SW480 (cell line): ENCODE measurements at places on chromosomes 12 and 14.
A peak's percentile ranks its signal among the peaks of the same experiment; 100 is the strongest.

DNA sequence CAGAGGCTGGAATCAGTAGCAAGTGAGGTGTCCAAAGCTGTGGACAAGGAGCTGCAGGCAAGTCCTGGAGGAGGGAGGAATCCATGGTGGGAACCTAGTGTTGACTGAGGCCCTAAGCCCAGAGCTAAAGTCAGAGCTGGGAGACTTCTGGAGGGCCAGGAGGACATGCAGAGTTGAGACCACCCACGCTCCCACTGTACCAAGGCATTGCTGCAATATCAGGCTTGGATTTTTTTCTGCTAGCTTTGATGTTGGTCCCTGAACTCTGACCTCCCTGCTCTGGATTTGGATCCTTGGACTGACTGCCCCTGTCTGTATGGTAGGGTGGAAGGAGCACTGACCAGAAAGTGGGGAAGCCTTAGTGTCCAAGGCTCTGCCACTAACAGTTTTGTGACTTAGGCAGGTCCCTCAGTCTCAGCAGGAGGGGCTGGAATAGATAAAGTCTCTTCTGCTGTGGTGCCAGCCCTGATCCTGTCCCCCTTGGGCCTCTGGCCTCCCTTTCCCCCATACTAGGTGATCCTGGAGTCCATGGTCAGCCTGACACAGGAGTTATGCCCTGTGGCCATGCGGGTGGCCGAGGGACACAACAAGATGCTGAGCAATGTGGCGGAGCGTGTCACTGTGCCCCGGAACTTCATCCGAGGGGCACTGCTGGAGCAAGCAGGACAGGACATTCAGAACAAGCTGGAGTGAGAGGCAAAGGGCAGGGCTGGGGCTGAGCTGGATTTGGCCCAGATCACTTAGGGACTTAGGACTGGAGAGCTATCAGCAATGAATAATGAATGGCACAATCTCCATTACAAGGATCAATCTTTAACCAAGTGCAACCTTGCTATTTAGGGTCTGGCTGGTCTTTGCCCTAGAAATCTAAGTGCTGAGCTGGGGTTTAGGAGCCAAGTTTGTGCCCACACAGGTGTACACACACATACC, 9.4 kb downstream of the CARMIL3 start:
- DNase-seq: no peak

- peak; percentile 92 for DNase-seq
Observed at GRCh38 chr14:38208618-38209562, 1.2 kb downstream of the SSTR1 start.

DNA sequence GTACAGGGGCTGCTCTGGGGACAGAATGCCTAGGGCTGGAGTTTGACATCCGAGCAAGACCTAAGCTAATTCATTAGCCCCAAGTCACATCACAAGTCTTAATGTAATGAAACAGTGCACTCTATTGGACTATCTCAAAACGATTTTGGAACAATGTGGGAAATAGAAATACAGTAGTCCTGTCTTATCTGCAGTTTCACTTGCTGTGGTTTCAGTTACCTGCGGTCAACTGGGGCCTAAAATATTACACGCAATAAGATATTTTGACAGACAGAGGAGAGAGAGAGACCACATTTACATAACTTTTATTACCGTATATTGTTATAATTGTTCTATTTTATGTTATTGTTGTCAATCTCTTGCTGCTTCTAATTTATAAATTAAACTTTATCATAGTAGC, 21.1 kb downstream of the MOAP1 start:
- no peak for DNase-seq

GRCh38 chr12:2633825-2634200, 161.0 kb upstream of the FKBP4 start:
- DNase-seq: no peak

DNA sequence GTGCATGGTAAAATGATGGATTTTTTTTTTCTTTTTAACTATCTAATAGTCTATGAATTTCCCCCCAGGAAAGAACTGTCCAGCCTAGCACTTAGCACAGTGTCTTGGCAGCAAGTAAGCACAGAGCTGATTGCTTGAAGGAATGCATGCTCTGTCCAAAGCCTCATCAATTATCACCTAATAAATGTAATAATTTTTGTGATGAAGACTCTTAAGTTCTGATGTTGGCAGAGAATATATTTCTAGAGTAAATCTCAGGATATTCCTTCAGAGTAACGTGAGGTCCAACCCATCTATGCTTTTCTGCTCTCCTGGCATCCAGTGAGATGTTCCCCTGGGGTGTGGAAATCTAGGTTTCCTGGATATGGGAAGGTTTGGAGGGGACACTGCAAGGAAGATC, 152.4 kb downstream of the TMX1 start:
- no peak for DNase-seq

- no peak for DNase-seq
Observed at GRCh38 chr14:58082011-58082410, 70.0 kb downstream of the ARMH4 start.

DNA sequence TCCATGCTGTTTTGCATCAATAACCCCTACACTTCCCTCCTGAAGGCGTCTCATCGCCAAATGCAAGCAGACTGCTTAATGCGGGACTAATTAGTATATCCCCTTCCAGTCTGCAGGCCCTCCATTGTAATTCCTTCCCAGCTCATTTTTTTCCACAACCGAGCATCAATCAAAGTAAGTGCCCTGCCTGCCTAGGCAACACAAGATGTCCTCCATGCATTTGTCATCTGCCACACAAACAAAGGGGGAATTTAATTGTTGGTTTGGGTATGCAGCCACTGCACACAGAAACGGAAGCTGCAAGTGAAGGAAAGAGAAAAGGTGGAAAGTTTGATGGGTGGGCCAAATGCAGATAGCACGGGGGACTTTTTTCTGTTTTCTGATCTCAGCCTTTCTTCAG, 168.0 kb downstream of the EGLN3 start:
- no peak for DNase-seq

GRCh38 chr14:92314182-92314581, 8.8 kb upstream of the SLC24A4 start:
- DNase-seq: no peak

DNA sequence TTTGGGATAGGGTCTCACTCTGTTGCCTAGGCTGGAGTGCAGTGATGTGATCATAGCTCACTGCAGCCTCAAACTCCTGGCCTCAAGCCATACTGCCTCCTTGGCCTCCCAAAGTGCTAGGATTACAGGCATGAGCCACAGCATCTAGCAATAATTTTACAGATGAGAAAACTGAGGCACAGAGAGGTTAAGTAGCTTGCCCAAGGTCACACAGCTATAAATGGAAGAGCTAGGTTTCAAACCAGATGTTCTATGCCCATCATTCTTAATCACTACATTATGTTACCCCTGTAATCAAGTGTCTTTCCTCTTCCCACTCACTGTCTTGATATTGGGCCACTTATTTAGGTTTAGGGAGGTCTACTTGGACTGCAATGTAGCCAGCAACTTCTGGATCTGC, 3.6 kb downstream of the SLC17A8 start:
- DNase-seq: no peak

- DNase-seq: no peak
Observed at GRCh38 chr14:30553311-30553989, 5.5 kb upstream of the G2E3 start.

- DNase-seq: no peak
Observed at GRCh38 chr12:90745211-90745610, 209.8 kb downstream of the CCER1 start.

GRCh38 chr12:27303139-27304111, 29.2 kb upstream of the BMAL2 start:
- DNase-seq: no peak

DNA sequence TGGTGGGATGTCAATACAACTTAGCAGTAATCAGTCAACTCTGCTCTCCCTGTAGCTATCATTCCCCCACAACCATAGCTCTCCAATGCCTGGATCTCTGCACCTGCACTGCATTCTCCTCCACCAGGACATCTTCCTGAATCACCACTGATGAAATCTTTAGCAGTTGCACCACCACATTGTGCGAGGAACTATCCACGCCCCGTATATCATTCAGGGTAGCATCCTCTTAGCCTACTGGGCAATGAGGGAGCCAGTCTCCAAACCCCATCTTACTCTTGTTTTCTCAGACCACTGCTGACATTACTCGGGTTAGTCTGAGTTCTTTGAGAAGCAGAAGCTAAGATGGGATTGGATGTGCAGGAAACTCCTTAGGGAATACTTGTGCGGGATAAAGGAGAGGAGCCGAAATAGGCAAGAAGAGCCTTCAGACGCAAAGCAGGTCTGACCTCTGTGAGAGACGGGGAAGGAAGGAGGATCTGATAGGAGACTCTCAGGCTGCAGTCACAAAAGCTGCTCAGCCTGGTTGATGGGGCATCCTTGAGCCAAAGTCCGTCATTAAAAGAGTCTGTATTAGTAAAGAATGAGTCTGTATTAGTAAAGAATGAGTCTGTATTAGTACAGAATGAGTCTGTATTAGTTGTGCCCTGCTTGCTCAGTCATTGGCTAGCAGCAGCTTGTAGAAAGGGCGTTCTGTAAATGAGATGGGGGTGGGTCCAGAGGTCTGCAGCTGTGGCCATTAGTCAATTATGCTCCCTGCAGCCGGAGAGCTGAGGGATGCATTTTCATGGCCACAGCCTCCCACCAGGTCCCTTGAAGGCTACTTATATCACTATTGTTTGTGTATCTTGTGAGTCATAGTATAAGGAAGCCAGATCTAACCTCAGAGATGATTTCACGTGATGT, 49.6 kb upstream of the RASSF3 start:
- DNase-seq: peak; percentile 72

DNA sequence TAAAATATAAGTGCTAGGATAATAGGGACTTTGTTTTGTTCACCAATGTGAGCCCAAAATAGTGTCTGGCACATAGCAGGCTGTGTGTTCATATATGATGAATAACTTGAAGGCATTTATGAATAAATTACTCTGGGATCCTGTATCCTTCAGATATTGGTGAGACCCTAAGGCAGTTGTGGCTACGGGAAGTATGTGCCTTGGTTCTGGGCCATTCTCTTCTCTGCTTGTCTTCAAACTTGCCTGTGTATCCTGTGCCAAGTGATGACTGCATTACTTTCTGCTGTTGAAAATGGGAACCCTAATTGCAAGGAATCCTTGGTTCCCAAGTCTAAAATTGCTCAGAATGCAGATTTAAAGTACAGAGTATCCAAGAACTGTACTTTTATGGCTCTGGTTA, 67.6 kb upstream of the KTN1 start:
- DNase-seq: no peak

GRCh38 chr14:21231020-21231652, 38.1 kb downstream of the HNRNPC start:
- no peak for DNase-seq

GRCh38 chr14:80523518-80524117, 312.3 kb upstream of the DIO2 start:
- no peak for DNase-seq

GRCh38 chr12:72006766-72007165, 68.1 kb downstream of the TPH2 start:
- no peak for DNase-seq

- peak; percentile 17 for DNase-seq
Observed at GRCh38 chr12:116784238-116784612, 46.1 kb downstream of the RNFT2 start.

- no peak for DNase-seq
Observed at GRCh38 chr14:22748631-22749068, 17.8 kb upstream of the OXA1L start.

DNA sequence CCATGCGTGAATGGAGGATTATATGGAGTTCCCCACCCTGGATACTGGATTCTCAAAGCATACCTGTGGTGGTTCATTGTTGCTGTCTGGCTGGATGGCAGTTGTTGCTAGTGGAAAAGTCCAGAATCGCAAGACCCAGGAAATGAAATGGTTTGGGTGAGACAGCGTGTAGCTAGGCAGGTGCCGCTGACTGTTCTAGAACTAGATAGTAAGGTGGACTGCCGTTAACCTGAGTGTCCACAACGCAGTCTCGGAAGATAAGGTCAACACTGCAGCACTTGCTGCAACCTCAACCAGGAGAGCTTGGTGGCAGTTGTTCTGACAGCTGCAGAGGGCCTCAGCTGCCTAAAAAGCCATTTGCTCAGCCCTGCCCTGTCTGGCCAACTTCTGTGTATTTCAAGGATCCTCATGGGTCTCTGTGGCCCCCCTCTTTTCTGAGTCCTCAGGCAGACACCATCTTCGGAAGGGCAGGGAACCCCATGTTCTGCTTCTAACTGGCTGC, 15.5 kb upstream of the IRF2BPL start:
- DNase-seq: no peak

DNA sequence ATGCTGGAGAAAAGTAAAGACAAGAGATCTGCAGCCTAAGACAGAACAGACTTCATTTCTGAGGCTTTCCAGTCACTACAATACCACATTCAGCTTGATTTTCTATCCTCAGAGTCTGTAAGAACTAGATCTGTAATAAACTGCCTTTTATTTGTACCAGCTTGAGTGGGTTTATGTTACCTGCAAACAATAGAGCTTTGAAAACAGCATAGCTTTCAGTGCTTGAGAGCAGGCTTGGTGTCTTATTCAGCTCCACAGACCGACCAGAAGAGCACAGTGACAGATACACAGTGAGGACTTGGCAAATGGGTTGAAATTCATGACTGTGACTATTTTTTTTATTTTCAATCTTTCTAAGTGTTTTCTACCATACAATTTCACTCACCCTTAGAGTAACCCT, 207.8 kb upstream of the OTX2 start:
- no peak for DNase-seq

DNA sequence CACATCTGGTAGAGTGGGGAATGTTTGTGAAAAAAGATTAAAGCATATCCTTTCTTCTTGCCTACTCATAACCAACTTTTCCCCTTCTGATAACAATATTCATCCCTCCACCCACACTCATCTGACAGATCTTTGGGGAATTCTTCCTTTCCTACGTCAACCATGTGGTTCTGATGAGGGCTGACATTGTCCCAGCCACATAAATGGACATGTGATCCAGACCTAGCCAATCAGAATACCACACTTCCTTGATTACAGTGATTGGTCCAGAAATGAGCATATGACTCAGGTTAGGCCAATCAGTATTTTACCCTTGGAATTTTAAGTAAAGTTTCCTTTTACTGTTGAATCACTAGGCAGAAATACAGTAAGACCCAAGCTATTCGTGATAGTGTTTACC, 58.9 kb downstream of the GPR65 start:
- DNase-seq: peak; percentile 31
